ENCODE measurements at places on chromosomes 3 and 15. TPM values are rescaled to one million over a fixed set of nuclear protein-coding genes. Genes with fewer than 3 reads are reported as not detected.

Gene HSPBAP1
- total RNA-seq = 5.7 TPM

Gene THRB
- 27.6 TPM for total RNA-seq

Gene SPCS1
- 95.6 TPM for total RNA-seq

Gene SLC22A14
- total RNA-seq = 0.44 TPM

Gene CSTA
- 1.2 TPM for total RNA-seq

Gene LYSMD4
- total RNA-seq = 8.2 TPM

Gene LCTL
- total RNA-seq = not detected

Gene CATSPER2
- total RNA-seq = 9.2 TPM

Gene SLC12A1
- not detected for total RNA-seq

DNA sequence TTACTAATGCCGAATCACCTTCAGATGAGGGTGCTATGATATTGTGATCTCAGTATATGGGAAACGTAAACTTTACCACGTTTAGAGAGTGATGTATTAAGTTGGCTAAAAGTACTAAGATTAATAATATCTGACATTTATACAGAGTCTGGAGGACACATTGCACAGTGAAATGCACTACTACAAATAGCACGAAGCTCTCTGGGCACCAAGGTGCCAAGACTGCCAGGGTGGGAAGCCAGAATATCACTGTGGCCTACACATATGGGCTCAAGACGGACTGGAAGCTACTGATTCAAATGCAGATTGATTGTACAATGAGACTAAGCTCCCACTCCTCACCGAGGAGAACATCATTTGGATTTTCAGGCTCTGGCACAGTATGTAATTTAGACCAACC lies 113.3 kb upstream of the LIPC start:
- no peak overlapping the region for H3K27ac ChIP-seq
- no peaks in the 10 kb centered on the region for H3K4me1 ChIP-seq
- H3K27me3 ChIP-seq = no peaks in the 10 kb centered on the region
- H3K4me3 ChIP-seq = no peak overlapping the region
- no peaks in the 10 kb centered on the region for H3K36me3 ChIP-seq

GRCh38 chr3:100045696-100046095 lies 68.6 kb downstream of the FILIP1L start:
- DNase-seq = peak; percentile 44
- H3K4me3 ChIP-seq = no peak overlapping the region
- H3K4me1 ChIP-seq = peaks cover 8% of the 10 kb centered on the region
- H3K27ac ChIP-seq = peak overlapping the region; percentile 36

GRCh38 chr3:125552401-125552800 lies 32.4 kb upstream of the SNX4 start:
- no peak for DNase-seq
- no peaks in the 10 kb centered on the region for H3K27me3 ChIP-seq
- H3K4me3 ChIP-seq = no peak overlapping the region
- H3K27ac ChIP-seq = no peak overlapping the region
- H3K4me1 ChIP-seq = no peaks in the 10 kb centered on the region

- no peak overlapping the region for H3K4me3 ChIP-seq
- no peak overlapping the region for H3K27ac ChIP-seq
- no peak for DNase-seq
- no peaks in the 10 kb centered on the region for H3K36me3 ChIP-seq
- no peaks in the 10 kb centered on the region for H3K27me3 ChIP-seq
These were observed 197.5 kb downstream of the EPHB1 start for GRCh38 chr3:134992586-134992985.

GRCh38 chr3:171446801-171447578 lies 13.2 kb downstream of the TNIK start:
- DNase-seq = no peak
- H3K27me3 ChIP-seq = no peaks in the 10 kb centered on the region
- no peaks in the 10 kb centered on the region for H3K36me3 ChIP-seq
- no peaks in the 10 kb centered on the region for H3K4me1 ChIP-seq
- no peak overlapping the region for H3K27ac ChIP-seq
- no peak overlapping the region for H3K4me3 ChIP-seq

DNA sequence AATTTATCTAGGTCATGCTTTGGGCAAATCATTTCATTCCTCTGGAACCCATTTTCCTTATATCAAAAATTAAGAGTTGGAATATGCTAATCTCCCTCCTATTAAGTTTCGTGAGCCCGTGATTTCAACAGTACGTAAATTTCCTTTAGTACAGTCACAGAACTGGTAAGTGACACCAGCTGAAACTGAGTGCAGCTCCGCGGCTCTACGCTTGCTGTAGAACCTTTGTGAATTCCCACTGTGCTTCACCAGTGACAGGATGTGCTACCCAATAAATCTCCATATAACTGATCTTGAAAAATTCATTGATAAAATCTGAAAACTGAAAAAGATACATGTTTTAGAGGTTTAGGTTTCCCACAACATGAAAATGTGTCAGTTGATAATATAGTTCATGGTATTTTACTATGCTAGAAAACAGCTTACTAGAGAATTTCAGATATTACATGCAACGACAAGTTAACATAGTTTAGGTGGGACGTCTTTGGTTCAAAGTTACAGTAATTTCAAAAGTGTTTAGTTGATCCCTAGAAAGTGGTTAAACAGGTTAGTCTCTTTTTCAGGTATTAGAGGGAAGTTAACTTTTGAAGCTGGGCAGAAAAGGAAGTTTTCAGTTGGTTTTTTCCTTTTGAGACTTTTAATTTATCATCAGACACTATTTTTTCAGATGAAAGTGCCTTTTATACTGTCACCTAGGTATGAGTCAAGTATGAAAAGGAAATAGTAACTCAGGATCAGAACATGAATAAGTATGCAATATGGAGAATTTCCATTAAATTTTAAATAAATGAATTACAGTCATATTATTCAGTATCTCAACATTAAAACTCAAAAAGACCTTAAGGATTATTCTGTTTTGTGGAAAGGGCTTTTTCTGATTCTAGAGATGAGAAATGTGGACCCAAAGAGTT lies 57.0 kb downstream of the PPARG start:
- no peak overlapping the region for H3K27ac ChIP-seq
- no peaks in the 10 kb centered on the region for H3K36me3 ChIP-seq
- no peak overlapping the region for H3K4me3 ChIP-seq
- H3K27me3 ChIP-seq = no peaks in the 10 kb centered on the region

- H3K36me3 ChIP-seq = no peaks in the 10 kb centered on the region
- H3K27me3 ChIP-seq = no peaks in the 10 kb centered on the region
- no peak overlapping the region for H3K27ac ChIP-seq
These were observed 116.5 kb upstream of the FAM174B start for GRCh38 chr15:92772061-92772460.

DNA sequence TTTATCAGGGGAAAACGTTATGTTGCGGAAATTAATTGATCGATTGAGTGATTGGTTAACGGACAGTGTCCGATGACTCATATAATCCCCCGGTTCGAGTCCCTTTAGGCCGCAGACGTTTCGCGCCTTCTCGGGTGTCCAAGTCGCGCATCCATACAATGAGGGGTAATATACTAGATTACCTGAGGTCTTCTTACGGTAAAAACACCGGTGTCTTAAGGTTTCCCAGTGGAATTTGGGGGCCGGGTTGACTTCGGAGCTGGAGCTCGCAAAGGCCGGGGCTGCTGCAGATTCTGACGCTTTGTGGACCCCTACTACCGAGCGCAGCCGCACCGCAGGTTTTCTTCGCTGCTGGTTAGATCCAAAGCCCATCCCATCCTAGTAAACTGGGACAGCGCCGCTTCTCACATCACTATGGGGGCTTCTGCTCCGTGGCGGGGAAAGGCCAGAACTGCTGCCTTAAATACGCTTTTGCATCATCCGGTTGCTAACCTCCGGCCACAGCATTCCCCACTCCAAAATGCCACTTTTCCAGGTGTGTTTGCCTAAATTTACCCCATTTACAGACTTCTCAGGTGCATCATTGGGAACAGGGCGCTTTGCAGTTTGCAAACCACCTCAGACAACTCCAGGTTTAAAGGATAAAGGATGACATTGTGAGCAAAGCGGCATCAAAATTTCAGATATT lies 858 bp upstream of the SACM1L start:
- H3K4me3 ChIP-seq = peak overlapping the region; percentile 85
- H3K27me3 ChIP-seq = no peaks in the 10 kb centered on the region
- DNase-seq = peak; percentile 54

DNA sequence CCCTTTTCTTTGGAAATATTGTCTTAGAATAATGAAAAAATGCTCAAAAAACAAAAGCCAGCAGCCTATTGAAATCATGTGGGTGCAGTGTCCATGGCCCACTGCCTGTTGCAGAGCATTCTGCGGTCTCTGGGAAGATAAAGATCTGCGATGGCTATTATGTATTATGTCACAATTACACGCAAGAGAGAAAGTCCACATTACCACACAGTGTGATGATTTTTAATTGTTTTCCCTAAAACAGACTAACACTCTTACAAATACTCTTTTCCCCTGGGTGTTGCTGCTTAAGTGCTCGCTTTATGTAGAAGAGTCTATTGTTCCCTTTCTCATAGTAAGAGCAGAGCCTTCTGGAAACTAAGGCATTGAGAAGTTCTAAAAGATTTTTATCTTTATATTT lies 32.2 kb downstream of the SSR3 start:
- no peaks in the 10 kb centered on the region for H3K4me1 ChIP-seq
- H3K27ac ChIP-seq = no peak overlapping the region
- no peaks in the 10 kb centered on the region for H3K36me3 ChIP-seq
- H3K27me3 ChIP-seq = no peaks in the 10 kb centered on the region

- no peaks in the 10 kb centered on the region for H3K4me1 ChIP-seq
- H3K36me3 ChIP-seq = no peaks in the 10 kb centered on the region
- no peak for DNase-seq
- H3K27me3 ChIP-seq = no peaks in the 10 kb centered on the region
- H3K27ac ChIP-seq = no peak overlapping the region
These were observed 84.6 kb downstream of the DGKG start for GRCh38 chr3:186277268-186277909.

DNA sequence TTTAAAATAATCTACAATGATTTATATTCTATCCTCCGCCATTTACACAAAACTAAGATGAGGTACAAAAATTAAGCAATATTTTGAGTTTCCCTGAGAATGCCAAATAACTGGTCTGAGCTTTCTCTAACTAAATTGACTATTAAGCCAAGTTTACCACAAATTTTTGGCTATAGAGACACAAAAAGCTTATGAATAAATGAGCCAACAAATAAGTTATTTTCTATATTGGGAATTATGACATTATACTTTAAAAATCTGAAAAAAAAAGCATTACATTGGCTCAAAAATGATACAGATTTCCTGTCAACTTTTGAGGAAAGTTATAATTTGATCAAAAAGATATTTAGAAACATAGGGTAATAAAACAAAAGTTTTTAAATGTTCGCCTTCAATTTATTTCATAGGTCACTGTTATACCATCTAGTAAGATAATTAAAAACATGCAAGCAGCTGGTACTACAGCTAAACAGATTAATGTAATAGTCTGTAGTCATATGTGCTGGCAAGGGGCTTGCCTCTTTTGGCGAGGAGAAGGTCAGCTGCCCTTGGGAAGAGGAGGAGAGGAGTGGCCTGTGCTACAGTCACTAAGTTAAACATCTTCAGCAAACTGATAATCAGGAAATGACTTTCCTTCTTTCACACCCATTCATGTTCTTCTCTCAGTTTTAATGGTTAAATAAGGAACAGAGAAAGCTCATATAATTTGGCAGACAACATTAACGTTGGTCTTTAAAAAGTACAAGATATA lies 318.5 kb downstream of the TBC1D5 start:
- no peak for DNase-seq
- no peaks in the 10 kb centered on the region for H3K36me3 ChIP-seq
- H3K27ac ChIP-seq = no peak overlapping the region
- no peaks in the 10 kb centered on the region for H3K4me1 ChIP-seq

Measured in colonic mucosa (tissue), 4 donors.